ENCODE measurements at places on chromosomes 3 and 15.

GRCh38 chr3:55483196-55484095, 3.7 kb downstream of the WNT5A start:
- no peak for DNase-seq

DNA sequence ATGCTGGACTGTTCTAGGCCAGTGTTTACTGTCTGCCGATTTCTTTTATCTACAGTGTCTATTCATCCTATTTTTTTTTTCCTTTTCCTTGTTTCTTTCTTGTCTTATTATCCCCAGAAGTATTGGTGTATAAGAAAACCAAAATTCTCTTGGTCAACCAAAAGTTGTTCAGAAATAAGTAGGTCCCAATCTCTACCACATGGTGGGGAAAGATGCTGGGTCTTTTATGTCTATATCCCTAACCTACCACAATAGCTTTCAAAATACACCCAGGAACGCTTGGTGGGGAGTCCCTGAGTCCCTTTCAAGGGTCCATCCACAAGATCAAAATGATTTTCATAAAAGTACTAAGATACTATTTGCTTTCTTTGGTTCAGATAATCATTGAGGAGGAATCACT, 225.6 kb downstream of the CLSTN2 start:
- DNase-seq, result no peak

- no peak for DNase-seq
These were observed 25.4 kb upstream of the LIMD1 start for GRCh38 chr3:45568848-45569762.

GRCh38 chr3:119315600-119316312, 21.6 kb downstream of the ARHGAP31 start:
- DNase-seq, result no peak

GRCh38 chr15:78492872-78493271, 14.5 kb upstream of the HYKK start:
- DNase-seq, result no peak

DNA sequence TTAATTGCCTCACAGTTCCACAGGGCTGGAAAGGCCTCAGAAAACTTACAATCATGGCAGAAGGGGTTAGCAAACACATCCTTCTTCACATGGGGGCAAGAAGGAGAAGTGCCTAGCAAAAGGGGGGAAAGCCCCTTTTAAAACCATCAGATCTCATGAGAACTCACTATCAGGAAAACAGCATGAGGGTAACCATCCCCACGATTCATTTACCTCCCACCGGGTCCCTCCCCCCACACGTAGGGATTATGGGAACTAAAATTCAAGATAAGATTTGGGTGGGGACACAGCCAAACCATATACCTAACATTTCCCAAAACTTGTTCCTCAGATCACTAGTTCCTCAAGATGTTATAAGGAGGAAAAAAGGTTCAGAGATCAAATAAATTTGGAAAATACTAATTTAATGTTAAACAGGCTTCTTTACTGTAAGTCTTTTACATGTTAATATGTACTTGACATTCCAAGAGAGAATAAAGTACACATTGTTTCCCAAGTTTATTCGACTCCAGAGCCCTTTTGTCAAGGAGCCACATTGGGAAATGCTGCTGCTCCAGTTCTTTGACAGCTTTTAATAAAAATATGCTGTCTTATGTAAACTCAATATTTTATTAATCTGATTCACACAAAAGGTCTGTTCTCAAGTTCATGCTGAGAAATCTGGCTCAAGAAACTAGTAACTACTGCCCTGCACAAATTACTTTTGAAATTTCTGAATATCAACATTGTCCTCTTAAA, 17.8 kb downstream of the HERC1 start:
- no peak for DNase-seq

- DNase-seq, result no peak
These were observed 103.3 kb downstream of the SNRK start for GRCh38 chr3:43389388-43390254.

DNA sequence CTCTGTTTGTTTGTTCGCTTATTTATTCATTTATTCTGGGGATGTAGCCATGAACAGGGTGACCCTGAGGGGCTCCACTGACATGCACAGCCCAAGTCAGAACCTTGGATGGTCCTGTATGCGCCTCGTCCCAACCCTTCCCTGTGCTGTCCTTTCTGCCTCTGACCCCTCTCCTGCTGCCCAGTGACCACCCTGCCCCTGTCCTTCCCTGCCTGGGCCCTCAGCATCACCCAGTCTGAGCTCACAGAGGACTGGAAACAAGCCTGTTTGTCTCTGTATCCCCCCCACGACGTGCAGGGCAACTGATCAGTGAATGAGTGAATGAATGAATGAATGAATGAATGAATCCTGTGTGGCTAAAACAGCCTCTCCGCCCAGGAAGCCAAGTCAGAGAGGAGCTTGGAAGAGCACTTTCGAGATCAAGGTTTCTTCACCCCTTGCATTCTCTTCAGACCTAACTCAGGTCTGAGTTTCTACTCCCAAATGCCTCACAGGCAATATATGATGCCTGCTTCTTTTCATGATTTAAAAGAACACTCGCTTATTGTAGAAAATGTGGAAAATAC, 157.7 kb downstream of the SMAD6 start:
- DNase-seq, result no peak

DNA sequence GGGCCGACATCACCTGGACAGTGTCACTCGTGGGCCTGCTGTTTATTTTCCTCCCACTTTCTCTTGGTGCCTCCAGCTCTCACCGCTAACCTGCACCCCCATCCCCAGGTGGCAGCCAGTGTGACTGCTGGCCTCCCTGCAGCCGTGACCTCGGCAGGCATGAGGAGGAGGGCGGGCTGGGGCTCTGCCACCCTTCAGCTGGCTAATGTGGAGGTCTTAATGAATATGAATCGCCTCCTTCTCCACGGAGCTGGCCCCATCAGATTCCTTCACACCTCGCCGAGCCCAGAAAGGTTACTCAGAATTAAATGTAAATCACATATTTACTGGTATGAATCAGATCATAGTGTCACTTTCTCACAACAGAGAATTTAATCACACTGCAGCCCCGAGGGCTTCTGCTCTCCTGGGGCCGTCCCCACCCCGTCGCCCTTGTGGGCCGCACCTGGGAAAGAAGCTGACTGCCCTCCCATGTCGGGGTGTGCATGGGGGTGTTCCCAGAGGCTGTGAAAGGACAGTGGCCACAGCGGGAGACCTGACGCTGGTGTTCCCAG, 171.1 kb upstream of the TLE3 start:
- no peak for DNase-seq

GRCh38 chr15:38182900-38183299, 69.7 kb upstream of the SPRED1 start:
- no peak for DNase-seq

- DNase-seq, result no peak
These were observed 63.3 kb downstream of the LEO1 start for GRCh38 chr15:51908316-51908715.

- DNase-seq, result peak; percentile 54
These were observed at the start of gene CCDC39 for GRCh38 chr3:180679178-180680096. TSS of gene CCDC39 (minus strand) at chr3:180679489. CDS start at chr3:180679380, 109 bp downstream.

GRCh38 chr15:65328506-65329287, 24.2 kb downstream of the RNU5B-1 start:
- DNase-seq, result no peak

- no peak for DNase-seq
These were observed 378.9 kb downstream of the PTPRG start for GRCh38 chr3:61940236-61940635.

DNA sequence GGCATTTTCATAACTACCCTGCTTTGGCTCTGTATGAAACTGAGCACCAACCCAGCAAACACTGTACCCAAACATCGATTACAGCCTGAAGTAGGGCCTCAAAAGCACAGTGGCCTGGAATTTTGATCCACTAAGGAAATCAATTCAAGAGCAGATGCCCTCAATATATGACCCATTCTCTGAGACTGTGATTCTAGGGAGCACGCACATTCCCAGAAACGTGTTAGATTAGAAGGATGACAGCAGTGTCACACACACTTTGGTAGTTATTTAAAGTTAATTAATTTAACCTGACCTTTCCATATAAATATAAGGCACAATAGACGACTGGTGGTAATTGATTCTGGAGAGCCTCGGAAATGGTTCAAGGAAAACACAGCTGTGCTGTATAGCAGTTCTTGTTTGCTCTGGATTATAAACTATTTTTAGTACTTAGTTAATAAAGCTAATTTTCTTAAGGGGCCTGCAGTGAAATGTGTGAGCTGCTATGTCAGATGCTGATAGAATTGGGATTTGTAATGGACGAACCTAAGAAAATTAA, 126.3 kb upstream of the ZNF385D start:
- no peak for DNase-seq

GRCh38 chr3:13401149-13401548, 19.0 kb downstream of the NUP210 start:
- no peak for DNase-seq

- DNase-seq, result no peak
These were observed 78.2 kb downstream of the FAIM start for GRCh38 chr3:138686771-138687221.

DNA sequence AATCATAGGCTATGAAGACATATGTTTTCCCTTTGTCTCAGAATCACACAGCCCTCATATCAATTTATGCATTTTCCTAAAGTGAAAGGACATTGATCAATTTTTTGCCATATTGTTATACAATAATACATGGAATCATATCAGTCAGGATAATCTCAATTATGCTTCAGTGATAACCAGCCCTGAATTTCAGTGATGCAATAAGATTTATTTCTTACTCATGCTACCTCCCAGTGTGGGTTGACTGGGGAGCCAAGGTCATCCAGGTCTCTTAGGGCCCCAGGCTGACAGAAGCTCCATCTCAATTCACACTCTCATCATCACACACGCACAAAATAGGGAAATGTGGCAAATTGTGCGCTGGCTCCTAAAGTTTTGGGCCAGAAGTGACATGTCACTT, 44.2 kb upstream of the TNIK start:
- no peak for DNase-seq

Measured in frontal cortex (tissue), 4 donors.